Right renal cortex interstitium (tissue), 3 donors: ENCODE measurements at places on chromosomes 12 and 14. TPM values are rescaled to one million over a fixed set of nuclear protein-coding genes. Genes with fewer than 3 reads are reported as not detected.

- DNase-seq = no peak
These were observed 93.3 kb upstream of the NAP1L1 start for GRCh38 chr12:76177821-76178220.

DNA sequence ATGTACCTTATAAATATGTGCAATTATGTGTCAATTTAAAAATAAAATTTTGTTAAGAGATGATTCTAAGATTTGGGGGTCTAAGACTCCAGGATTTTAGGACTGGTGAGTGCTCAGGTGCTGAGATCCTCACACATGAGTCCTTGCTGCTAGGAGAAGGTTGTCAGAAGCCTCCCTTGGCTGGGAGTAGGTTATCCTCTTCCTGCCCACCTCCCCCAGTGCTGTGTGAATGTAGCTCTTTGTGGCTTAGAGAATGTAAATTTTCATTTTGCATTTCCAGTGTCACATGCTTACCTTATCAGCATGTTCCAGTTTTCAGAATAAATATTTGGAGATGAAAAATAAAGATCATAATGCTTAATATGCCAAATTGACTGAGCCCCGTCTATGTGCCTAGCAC is 114.2 kb upstream of the MDM1 start:
- no peak for DNase-seq

- DNase-seq = no peak
These were observed 55.3 kb downstream of the ISCA2 start for GRCh38 chr14:74548881-74549280.

- no peak for DNase-seq
These were observed 28.3 kb downstream of the TMEM120B start for GRCh38 chr12:121740847-121741246.

GRCh38 chr14:40240245-40240859 is 808.1 kb upstream of the FBXO33 start:
- DNase-seq = no peak

- no peak for DNase-seq
These were observed 137.7 kb downstream of the SPTSSA start for GRCh38 chr14:34324363-34324795.

GRCh38 chr12:94775710-94776109 is 125.4 kb upstream of the TMCC3 start:
- DNase-seq = no peak

DNA sequence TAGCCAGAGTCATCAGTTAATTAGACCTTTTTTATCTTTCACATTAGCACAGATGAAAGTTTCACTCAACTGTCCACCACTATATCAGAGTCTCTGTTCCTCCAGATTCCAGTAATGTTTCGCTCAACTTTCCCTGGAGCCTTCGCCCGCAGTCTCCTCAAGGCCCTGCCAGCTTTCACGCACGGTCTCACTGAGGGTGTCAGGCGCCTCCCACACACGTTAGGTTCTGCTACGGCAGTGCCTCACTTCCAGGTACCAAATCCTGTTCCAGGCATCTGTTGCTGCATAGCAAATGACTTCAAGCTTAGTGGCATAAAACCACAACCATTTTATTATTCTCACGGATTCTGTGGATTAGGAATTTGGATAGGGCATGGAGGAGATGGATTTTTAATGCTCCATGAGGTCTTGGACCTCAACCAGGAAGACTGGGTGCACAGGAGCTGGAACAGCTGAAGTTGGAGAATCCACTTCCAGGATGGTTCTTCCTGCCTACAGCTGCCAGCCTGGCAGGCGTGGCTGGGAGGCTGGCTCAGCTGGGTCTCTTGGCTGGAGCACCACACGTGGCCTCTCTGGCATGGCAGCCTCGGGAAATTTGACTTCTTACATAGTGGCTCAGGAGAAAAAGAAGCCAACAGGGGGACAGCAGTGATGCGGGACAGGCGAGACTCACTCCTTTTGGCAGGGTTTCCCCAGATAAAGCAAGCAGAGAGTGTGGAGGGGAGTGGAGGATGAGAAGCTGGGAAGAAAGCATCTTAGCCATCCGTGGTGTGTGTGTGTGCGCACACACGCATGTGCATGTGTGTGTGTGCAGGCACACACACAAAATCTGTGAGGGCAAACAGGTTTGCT is 21.3 kb upstream of the BCDIN3D start:
- DNase-seq = no peak

GRCh38 chr12:101884174-101884573 is 6.8 kb downstream of the DRAM1 start:
- DNase-seq = no peak

- no peak for DNase-seq
These were observed 284.5 kb downstream of the DPF3 start for GRCh38 chr14:72609205-72609916.

NPAS3 gene
- 8.6 TPM for polyA plus RNA-seq

STON2 gene
- 46.4 TPM for polyA plus RNA-seq
